ENCODE measurements at places on chromosomes 7 and 10.

GRCh38 chr10:75814014-75814413, 382.6 kb downstream of the LRMDA start:
- no peak for DNase-seq

DNA sequence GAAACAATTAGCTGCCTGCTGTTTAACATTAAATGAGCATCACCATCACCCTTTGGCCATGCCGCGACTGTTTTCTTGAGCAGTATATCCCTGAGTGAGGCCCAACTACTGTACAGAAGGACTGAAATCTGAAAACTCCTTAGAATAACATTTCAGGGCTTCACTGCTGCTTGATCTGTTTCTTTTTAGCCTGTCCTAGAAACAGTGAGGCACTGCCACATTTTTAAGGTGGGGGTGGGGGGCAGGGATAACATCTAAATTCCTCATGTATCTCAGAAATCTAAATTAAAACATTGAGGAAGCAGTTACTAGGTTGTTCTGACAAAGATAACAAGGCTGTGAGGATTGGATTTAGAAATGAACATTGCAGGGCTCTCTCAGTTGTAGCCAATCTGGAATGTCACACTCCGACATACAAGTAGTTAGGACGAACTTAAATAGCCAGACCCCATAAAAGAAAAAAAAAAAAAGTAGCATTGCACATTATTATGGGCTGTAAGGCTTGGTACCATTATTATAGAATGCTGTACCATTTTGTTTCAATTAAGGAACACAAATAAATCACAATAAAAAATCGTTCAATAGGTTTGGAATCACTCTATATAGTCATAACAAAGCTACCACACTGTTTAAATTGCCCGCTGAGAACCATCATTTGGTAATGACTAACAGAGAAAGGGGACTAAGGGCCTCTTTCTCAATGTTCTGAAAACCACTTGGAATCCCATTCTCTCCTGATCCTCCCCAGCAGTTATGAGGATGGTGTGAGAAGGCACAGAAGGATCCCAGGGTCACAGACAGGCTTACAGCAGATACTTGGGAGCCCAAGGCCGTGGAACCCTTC, 256.1 kb downstream of the INHBA start:
- no peak for DNase-seq

DNA sequence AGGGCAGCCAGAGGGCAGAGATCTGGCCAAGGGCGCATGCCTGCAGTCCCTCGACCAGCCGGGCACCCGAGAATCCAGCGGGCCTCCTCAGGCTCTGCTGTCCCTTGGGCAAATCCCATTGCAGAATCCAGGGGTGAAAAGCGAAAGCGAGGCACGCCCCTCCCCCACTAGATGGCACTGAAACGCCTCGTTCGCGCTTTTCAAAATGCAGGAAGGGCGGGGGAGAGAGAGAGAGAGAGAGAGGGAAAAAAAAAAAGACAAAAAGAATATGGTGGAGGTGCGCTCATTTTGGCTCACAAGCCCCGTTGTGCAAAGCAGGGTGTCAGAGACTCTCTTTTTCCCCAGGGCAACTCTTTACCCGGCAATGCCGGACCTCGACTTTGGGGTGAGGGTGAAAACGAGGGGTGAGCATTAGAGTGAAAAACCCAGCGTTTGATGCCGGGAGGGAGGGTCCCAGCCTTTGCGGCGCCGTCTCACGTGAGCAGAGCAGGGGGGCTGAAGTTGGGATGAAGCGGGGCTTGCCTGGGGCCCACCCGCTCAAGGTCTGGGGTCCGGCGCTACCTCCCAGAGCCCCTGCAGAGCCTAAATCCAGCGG, 2.5 kb upstream of the TMEM178B start:
- no peak for DNase-seq

GRCh38 chr10:46548498-46549090, 7.9 kb downstream of the GPRIN2 start:
- no peak for DNase-seq

- no peak for DNase-seq
Observed at GRCh38 chr7:75867390-75867717, 11.5 kb upstream of the RHBDD2 start.

DNA sequence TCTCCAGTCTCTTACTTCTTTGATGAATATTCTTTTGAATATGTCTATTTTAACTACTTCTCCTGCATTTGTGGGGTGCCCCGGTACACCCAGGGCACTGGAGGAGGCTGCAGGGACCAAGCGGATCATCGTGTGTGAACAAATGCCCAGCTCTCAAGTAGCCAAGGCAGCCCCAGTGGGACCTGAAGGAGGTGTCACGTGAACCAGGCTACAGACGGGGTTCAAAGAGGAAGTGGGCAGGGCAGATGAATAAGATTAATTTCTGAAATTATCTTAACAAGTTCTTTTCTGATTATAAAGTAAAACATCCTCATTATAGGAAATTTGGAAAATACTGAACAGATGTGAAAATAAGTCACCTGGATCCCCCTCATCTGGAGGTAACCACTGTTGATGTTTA, 78.4 kb upstream of the DUSP5 start:
- DNase-seq: no peak

DNA sequence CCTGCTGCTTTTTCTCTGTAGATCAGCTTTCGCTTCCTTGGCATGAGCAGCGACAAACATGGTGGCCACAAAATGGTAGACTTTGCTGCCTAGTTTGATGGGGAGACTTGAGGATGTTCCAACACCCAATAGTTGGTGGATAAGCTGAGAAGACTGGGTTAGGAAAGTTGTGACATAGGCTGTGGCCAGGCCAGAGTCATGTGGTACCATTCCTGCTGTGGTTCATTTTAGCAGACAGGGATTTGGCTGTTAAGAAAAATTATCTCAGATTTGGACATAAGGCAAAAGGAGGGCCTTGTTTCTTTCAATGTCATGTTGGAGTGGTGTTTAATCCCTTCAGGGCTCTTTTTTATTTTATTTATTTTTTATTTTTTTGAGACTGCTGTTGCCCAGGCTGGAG, 26.6 kb upstream of the FAM180A start:
- peak; percentile 41 for DNase-seq

GRCh38 chr10:124354411-124355382, 64.0 kb downstream of the OAT start:
- DNase-seq: peak; percentile 53

DNA sequence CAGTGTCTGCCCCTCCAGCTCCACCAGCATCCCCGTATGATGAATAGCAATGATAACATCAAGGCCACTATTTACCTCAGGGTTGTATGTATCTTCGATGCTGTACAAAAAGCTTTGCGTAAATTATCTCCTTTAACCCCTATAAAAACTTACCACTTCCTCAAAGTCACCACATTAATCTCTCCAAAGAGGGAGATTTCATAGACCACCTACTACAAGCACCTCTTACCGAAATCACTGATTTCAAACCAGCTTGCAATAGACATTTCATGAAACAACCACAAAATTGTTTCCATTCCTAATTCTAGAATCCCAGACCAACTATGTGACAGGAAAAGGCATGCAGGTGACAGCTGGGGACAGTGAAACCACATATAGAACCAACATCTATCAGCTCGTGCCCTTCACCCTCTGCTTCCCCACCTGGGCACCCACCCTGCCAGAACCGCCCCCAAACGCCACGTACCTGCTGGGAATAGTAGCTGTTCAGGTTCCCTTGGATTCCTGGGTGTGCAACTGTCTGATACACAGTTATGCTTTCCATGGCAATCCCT, 20.1 kb upstream of the MMP21 start:
- no peak for DNase-seq

DNA sequence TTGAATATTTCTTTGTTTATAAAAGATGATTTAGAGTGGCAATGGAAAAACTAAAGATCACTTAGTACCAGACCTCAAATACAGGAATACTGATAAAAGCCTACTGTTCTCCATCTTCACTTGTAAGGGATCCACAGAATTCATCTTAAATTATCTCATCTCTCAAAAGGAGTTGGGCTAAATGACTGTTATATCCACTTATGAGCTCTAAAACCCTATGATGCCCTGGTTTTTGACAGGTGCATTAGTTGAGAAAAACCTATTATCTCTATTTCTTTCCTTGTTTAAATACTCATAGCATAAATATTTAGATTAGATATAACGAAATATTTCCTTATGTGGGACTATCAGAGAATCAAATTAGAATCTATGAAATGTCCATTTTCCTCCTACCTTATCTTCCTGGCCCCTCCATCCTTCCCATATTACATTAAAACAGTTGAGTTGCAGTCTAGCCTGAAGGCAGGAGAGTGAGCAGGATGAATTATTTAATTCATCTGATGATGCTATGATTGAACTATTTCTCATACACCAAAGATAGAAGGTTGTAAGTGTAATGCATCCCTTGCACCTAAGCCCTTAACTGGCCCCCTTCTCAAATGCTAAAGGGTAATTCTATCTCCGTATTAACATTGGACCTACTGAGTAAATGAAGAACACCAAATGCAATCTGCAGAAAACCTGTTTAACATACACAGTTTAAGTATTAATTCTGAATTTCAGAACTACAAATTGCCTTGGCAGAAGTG, 29.7 kb downstream of the PPP3CB start:
- DNase-seq: no peak

GRCh38 chr10:57830877-57831560, 436.7 kb downstream of the IPMK start:
- no peak for DNase-seq

DNA sequence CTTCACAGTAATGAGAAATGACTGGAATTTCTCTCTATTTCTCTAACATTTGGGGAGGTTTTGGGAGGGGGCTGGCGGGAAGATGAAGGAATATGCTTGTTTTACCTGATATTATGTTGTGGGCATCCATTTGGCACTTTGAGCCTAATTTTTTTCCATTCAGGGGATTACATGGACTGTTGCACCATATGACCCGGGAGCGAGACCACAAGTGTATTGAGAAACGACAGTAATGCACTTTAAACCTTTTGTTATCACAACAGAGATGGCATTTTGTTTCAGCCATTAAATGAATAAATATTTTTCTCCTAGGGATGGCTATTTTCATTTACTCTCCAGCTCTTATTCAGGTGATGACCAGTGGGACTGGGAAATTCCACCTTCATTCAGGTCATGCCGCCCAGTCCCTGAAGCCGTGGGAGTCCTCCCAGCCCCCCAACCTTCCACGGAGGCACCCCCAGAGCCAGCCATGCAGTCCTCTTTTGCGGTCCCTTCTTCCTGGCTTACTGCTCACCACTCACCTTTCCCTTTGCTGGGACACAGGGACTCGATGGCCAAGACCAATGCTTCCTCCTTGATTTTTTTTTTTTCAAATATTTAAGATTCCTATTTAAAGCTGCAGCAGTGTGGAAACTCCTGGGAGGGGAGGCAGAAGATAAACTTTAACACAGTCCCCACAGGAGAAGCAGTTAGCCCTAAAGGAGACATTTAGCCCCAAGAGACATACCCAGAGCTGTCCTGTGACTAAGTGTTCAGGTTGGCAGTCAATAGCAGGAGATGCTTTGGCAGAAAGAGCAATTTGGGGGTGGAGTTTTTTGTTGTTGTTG, 190.9 kb upstream of the YAE1 start:
- DNase-seq: no peak

GRCh38 chr7:93923942-93924341, 2.4 kb downstream of the GNG11 start:
- no peak for DNase-seq
